ENCODE measurements at places on chromosomes 3 and 15.

DNA sequence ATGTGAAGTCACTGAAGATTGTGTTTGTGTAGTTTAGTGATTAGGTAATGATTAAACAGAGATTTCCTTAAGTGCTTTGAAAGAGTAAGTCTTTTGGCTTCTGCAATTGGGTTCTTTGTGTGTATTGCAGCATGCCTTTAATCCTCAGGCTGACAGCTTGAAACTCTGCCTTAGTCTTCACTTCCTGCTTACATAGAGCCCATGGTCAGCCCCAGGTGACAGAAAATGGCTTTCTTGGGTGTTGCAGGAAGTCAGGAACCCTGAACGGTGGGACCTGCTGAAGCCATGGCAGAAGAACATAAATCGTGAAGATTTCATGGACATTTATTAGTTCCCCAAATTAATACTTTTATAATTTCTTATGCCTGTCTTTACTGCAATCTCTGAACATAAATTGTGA lies 61.3 kb downstream of the KBTBD8 start:
- H3K36me3 ChIP-seq: no peaks in the 10 kb centered on the region
- DNase-seq: no peak
- H3K27ac ChIP-seq: no peak overlapping the region
- H3K27me3 ChIP-seq: no peaks in the 10 kb centered on the region
- H3K4me3 ChIP-seq: no peak overlapping the region

GRCh38 chr3:98233468-98233867 lies 30.6 kb upstream of the OR5H6 start:
- no peak for DNase-seq
- H3K27me3 ChIP-seq: no peaks in the 10 kb centered on the region
- H3K4me1 ChIP-seq: no peaks in the 10 kb centered on the region

GRCh38 chr3:105456017-105456416 lies 89.3 kb downstream of the ALCAM start:
- H3K27me3 ChIP-seq: no peaks in the 10 kb centered on the region
- no peak overlapping the region for H3K4me3 ChIP-seq
- H3K27ac ChIP-seq: no peak overlapping the region
- no peaks in the 10 kb centered on the region for H3K36me3 ChIP-seq
- H3K4me1 ChIP-seq: no peaks in the 10 kb centered on the region
- DNase-seq: no peak

DNA sequence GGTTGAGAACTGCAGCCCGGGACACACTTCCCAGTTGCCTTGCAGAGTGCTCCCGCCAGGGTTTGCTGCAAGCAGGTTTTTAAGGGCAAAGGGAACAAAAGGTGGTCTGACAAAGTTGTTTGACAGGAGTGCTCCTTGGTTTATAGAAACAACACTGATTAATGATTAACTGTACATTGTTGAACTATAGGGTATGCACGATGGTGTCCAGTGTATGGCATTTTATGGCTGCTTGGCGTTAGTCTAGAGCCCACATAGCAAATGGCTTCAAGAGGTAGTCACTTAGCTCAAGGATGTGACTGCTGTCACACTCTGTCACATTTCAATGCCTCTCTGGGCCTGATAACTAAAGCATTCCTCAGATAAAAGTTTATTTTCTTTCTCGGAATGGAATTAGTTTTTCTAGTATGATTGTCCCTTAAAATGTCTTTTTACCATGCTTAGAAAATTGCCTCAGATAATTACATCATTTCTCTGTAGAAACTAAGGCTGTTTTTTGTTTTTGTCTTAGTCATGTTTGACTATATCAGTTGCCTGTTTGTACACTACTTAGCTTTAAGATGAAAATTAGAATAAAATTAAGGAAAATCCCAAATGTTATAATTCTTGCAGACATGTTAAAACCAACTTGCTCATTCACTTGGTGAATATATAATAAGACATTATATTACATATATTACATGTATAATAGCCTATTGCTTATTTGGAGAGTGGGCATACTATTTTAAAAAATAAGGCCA lies 61.3 kb upstream of the GATM start:
- no peak for DNase-seq
- H3K36me3 ChIP-seq: no peaks in the 10 kb centered on the region
- no peaks in the 10 kb centered on the region for H3K27me3 ChIP-seq
- no peaks in the 10 kb centered on the region for H3K4me1 ChIP-seq
- H3K4me3 ChIP-seq: no peak overlapping the region
